CD8-positive, alpha-beta memory T cell (primary cell): ENCODE measurements at places on chromosomes 2 and 18. TPM values are rescaled to one million over a fixed set of nuclear protein-coding genes. Genes with fewer than 3 reads are reported as not detected.

SKOR2 gene
- not detected for total RNA-seq

EFR3B gene
- total RNA-seq = 0.20 TPM

DNA sequence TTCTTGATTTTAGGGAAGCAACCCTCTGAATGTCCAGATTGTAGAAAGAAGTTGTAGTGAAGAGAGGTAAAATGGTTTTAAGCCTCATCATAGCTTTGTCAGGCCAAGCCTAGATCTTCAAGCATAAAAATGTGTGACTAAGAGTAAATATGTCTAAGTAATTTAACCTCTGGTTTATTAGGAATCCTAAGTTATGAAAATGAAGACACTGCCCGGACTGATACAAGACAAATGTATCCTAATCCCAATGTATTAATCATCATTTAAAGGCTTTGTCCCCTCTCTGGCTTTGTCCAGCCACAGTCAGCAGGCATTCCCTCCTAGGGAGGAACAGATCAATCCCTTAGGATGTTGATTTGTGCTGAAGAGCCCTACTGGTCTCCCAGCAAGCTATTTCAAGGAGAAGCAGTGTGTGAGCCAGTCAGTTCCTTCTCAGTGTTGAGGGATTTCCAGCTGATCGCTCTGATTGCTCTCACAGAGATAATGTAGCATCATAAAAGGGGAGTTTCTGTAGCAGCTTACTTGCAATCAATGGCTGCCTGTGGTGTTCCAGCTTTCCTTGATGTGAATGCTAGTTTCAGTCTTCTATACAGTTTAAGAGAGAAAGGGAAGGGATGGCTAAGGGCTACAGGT lies 796.1 kb downstream of the EPHA4 start:
- no peak for DNase-seq

GRCh38 chr2:226045080-226045479 lies 645.6 kb downstream of the NYAP2 start:
- DNase-seq = no peak

DNA sequence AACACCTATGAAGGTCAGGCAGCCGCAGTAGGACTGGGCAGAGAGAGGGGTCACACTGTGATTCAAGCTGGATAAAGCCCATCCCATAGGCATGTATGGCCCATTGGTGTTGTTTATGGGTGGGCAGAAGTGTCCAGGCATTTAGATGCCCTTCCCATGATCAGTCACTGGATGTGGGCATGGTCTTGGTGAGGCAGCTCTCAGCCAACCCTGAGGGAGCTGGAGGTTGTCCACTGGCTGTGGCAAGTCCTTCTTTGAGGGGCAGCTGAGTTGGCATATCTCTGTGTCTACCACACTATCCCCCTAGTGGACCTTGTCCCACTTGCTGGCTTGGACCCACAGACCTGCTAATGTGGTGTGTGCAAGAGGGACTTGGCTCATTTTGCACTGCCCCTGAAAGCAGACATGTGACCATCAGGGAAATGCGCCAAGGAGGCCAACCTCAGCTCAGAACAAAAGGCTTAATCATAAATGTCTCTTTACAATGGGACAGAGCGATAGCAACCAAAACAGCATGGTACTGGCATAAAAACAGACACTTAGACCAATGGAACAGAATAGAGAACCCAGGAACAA lies 82.0 kb downstream of the TMEM17 start:
- no peak for DNase-seq

- DNase-seq = no peak
Observed at GRCh38 chr18:10370716-10371115, 83.7 kb upstream of the APCDD1 start.
